ENCODE measurements at places on chromosomes 7 and 10.

DNA sequence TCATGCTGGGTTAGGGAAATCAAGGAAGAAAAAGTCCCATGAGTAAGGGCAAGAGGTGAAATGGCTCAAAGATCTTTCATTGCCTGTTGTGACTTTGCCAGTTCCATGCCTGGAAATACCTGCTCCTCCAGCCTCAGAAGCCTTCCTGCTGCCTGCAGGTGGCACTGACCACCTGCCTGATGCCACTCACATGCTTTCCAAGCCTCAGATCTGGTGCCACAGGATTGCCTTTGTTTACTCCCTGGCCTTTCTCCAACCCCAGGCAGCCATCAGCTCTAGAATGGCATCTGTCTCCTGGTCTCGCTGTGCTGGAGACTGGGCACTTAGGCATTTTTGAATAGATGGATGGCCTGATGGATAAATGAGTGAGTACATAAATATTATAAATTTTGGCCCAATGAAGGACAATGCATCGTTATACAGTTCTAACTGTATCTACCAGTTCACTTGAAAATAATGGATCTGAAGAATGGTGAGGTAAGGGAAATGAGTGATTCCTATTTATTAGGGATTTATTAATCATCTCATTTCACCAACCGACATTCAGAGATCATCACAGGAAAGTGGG is 657.2 kb downstream of the INHBA start:
- no peak for DNase-seq

- no peak for DNase-seq
Observed at GRCh38 chr10:990808-991207, 2.6 kb downstream of the GTPBP4 start.

GRCh38 chr7:2717293-2718261 is 29.6 kb downstream of the AMZ1 start:
- peak; percentile 6 for DNase-seq

GRCh38 chr7:122148081-122148480 is 4.0 kb upstream of the AASS start:
- DNase-seq = no peak

DNA sequence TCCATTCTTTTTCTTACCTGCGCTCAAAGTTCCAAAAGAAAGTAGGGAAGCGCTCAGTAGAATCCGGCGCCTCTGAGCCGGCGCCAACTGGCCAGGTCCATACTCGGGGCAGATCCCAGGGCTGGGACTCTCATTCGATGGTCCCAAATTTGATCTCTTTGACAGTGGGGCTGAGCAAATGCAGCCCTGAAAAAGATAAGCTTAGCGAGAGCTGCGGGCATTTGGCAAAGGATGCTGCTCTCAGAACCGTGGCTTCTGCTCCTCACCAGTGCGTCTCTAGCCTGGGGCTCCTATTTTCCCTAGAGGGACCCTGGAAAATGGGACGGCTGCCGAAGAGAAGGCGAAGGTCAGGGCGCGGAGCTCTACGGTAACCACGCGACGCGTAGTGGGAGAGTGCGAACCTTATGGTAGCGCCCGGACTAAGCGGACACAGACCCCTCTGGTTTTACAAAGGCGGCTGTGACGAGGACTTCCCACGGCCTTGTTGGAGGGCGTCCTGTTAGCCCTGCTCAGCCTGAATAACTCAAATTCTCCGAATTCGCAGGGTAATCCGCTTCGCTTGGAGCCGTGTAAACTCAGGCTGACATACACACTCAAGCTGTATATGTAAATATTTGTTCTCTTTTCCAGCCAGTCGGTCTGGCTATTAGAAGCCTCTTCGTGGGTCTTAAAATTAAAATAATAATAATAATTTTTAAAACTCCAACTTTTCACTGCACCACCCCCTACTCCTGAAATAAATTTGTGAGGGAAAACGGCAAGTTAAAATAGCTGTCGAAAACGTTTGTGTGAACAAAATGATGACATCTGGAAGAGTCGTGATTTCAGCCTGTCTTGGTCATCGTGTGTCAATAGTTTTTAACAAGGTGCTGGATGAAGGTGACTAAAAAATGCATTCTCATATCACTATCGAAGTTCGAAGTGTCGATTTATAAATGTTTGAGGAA is 869 bp upstream of the TBX20 start:
- no peak for DNase-seq

DNA sequence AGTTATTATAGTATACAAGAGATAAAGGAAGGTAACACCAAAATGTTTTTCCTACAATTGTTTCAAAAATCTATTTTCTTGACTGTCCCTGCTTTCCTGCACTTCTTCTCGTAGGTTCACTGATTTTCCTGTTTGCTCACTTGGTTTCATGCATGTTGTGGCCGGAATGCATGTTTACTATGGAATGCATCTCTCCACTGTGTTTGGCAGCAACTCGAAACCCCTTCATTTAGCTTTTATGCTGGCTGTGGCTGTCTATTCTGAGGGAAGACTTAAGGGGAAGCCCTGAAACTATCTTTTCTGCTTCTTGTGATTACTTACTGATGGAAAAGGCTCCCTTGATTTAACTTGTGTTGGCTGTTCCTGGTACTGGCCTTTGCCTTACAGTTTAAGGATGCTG is 120.3 kb downstream of the NRG3 start:
- no peak for DNase-seq

DNA sequence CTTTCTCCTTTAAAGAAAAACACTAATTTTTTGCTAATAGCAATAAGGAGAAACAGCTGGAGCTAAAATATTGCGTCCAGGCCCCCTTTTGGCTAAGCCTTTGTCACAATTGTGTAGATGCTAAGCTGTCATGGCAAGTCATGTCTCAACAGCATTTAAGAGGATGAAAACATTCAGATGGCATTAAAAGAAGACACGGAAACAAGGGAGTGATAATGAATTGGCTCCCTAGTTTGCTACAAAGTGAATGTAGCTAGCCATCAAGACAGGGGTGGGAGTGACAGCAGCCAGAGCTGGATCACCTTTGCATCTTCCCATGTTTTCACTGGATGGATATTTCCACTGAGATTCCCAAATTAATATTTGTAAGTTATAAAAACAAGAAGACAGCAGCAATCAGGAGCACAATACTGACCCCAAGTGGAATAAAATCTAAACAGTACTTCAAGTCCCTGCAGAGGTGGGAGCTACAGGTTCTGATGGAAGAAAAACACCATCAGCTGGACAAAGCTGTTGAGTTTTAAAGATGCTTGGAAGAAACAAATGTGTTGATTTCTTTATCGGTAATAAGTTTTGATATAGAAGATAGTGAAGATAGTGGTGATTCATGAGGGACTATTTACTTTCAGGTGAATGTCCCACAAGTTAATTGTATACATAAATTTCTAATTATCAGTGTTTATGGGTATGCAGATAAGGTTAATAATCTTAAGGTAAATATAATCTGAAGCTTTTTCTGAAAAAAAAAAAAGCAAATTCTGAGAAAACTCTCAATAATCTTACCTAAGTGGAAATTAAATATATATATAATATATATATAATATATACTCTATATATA is 129.4 kb downstream of the SLC16A9 start:
- DNase-seq = no peak

All from central memory CD4-positive, alpha-beta T cell (primary cell).